ENCODE measurements at places on chromosomes 4 and X. TPM values are rescaled to one million over a fixed set of nuclear protein-coding genes. Genes with fewer than 3 reads are reported as not detected.

SPANXA1 gene
- not detected for total RNA-seq

TRO gene
- 23.9 TPM for total RNA-seq

PFKFB1 gene
- 0.03 TPM for total RNA-seq

TCEAL2 gene
- total RNA-seq = 0.23 TPM

POU3F4 gene
- total RNA-seq = not detected

GAGE2A gene
- not detected for total RNA-seq

TMEM35A gene
- 5.5 TPM for total RNA-seq

CXorf66 gene
- total RNA-seq = not detected

GRSF1 gene
- 71.3 TPM for total RNA-seq

EDA2R gene
- total RNA-seq = 10.9 TPM

ITGB1BP2 gene
- total RNA-seq = 3.4 TPM

ARR3 gene
- total RNA-seq = not detected

XG gene
- total RNA-seq = 1.2 TPM

NR0B1 gene
- total RNA-seq = 0.07 TPM

SULT1E1 gene
- 10.7 TPM for total RNA-seq

HAND2 gene
- total RNA-seq = 5.4 TPM

USP17L27 gene
- total RNA-seq = not detected

VCX3A gene
- total RNA-seq = not detected

RTL5 gene
- 5.3 TPM for total RNA-seq

OPN1MW2 gene
- total RNA-seq = not detected

P2RY8 gene
- not detected for total RNA-seq

CFAP47 gene
- total RNA-seq = not detected

ERCC6L gene
- 1.6 TPM for total RNA-seq

SPIN2A gene
- total RNA-seq = 0.53 TPM

FREM3 gene
- 0.07 TPM for total RNA-seq

GPR50 gene
- total RNA-seq = not detected

SLC26A1 gene
- total RNA-seq = 0.30 TPM

IL1RAPL1 gene
- total RNA-seq = 0.78 TPM

NDP gene
- 17.2 TPM for total RNA-seq

MAOB gene
- total RNA-seq = 4.2 TPM

PITX2 gene
- total RNA-seq = 0.33 TPM

TCP11X2 gene
- not detected for total RNA-seq

C4orf50 gene
- not detected for total RNA-seq

BEX2 gene
- 1.0 TPM for total RNA-seq

TADA2B gene
- total RNA-seq = 13.8 TPM

LGI2 gene
- total RNA-seq = 0.23 TPM

TBC1D9 gene
- total RNA-seq = 45.7 TPM

SMIM9 gene
- total RNA-seq = not detected

LEF1 gene
- total RNA-seq = not detected

XAGE1A gene
- total RNA-seq = not detected

MAGEB10 gene
- total RNA-seq = not detected

IQSEC2 gene
- 8.7 TPM for total RNA-seq

MUC7 gene
- total RNA-seq = not detected

DUSP9 gene
- not detected for total RNA-seq

GAGE12F gene
- total RNA-seq = not detected

MBNL3 gene
- 1.3 TPM for total RNA-seq

RAB33A gene
- total RNA-seq = 5.1 TPM

CPLX1 gene
- total RNA-seq = not detected

CENPI gene
- total RNA-seq = 5.0 TPM

SLC2A9 gene
- total RNA-seq = 3.8 TPM

IGFBP7 gene
- total RNA-seq = 2,245 TPM

PASD1 gene
- total RNA-seq = not detected
